ENCODE measurements at places on chromosomes 1 and 21.

DNA sequence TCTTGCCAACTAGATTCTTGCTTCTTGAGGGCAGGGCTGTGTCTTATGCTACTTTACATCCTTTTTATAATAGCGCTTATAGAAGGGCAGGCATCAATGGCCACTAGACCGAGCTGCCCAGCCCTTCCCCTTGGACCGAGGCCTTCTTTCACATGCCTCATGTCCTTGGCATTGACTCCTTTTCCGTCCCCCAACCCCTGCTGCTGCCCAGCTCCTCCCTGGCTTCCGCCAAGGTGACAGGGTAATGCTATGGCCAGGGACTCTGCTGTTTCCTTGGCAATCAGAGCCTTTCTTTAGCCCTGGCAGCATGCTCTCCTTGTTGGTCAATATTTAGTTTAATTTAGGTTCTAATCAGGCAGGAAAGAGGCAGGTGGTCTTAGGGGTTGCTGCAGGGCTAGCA is 48.2 kb downstream of the DDX20 start:
- DNase-seq: no peak

DNA sequence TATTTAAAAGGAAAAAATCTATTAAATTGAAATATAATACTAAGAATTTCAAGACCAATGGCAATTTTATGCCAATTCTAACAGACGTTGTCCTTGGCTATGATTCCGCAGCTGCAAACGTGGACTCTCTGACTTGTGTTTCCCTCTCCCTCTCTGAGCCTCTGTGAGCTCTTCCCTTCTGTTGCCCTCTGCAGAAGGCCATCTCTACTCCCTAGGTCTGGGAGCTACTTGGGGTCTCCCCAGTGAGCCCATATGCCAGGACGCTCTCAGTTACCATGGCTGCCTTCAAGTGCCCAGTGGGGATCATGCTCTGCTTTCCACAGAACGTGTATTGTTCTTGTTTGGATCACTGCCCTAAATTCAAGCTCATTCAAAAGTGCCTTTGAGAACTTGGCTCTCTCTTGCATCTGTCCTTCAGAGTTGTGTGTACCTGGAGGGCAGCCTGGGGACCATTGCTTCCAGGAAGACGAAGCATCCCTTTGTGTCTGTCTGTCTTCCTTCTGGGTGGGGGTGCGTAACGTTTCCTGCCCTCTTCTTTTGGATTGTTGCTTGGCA is 97.5 kb upstream of the TSPAN2 start:
- DNase-seq: no peak

DNA sequence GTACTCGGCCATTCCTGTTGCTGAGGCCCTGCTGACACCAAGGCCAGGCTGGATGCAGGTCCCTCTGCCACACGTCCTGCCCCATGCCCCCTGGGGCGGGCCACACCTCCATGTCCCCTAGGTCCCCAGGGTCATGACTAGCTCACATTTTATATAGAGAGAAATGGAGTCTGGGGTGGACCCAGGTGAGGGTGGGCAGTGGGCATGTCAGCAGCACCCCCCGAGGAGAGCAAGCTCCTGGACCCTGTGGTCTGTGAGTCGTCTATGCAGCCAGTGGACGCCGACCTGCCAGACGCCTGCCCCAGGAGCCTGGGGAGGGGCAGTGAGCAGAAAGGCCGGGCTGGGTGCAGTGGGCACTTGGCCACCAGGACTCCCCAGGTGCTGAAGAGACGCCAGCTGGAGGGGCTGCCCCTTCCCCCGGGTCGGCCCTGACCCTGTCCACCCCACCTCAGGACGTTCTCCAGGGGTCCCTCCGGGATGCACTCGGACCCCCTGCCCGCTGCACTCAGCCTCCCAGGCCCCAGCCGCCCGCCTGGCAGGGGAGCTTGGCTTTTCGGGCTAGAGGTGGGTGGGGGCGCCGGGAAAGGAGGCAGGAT is 15.9 kb downstream of the SAMD11 start:
- DNase-seq: no peak

DNA sequence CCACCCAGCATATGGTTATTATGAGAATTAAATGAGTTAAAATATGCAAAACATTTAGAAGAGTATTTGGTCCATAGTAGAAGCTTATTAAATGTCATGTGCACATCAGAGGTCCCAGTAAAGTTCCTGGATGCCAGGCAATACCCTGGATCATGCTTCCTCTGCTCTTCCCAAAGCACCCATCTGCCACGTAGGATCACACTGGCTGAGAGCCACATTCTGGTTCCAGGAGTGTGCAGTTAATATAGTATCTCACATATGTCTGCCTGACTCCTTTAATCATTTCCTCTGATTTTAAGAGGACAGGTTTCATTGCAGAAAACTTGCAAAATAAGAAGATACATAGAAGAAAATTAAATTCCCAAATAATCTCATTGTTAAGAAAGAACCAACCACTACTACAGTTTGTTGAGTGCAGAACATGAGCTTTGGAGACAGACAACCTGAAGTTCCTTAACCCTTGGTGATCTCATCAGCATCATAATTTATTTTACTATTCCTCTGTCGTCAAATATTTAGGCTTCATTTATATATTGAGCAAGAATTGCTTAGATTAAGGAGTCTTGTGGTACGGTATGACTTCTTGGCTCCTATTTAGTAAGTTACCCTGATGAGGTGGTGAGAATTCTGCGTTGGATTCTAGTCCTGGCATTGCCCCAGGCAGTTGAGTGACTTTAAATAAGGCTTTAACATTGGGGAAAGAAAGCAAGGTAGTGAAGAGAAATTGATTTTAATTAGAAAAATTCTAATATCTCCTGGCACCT is 12.3 kb downstream of the SGIP1 start:
- no peak for DNase-seq

DNA sequence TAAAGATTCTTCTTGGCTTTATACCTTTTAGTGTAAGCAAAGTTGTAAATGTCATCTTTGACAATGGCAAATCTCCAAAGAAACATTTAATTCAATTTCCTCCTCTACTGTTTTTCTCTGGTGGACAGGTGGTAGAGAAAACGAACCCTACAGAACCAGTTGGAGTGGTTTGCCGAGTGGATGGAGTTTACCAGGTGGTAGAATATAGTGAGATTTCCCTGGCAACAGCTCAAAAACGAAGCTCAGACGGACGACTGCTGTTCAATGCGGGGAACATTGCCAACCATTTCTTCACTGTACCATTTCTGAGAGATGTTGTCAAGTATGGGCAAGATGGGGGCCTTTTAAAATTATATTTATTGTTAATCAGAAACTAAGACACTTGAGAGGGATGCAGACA is 25.8 kb downstream of the UAP1 start:
- DNase-seq: no peak

- DNase-seq: no peak
These were observed 31.5 kb downstream of the PRKAA2 start for GRCh38 chr1:56676571-56677035.

DNA sequence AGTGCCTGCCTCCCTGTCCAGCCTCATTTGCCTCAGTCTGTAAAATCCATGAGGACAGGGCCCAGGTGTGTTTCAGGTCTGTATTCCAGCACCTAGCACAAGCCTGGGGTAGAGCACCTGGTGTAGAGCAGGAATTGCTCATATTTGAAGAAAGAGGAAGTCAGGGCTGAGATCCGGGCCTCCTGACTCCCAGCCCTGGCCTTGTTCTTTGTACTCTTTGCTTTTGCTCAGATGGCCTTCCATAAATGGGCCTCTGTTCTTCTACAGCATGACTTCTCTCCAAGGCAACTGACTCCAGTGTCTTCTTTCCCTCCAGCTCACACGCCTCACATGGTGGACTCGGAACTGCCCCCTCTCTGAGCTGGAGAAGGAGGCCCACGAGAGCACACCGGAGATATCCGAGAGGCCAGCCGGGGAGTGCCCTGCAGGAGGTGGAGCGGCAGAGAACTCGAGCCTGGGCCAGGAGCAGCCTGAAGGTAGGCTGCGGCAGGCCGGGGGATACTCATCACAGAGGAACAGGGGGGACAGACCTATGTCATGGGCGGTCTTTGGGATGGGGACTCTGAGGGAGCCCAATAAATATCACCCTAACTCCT is 19.7 kb downstream of the SLC5A9 start:
- no peak for DNase-seq

GRCh38 chr1:155051342-155051776 is 243 bp downstream of the ADAM15 start:
- DNase-seq: no peak

- no peak for DNase-seq
These were observed 10.7 kb downstream of the APP start for GRCh38 chr21:26159869-26160268.

- no peak for DNase-seq
These were observed 15.9 kb upstream of the RNF187 start for GRCh38 chr1:228471154-228471761.

GRCh38 chr1:86507935-86508582 is 38.8 kb upstream of the CLCA4 start:
- no peak for DNase-seq

DNA sequence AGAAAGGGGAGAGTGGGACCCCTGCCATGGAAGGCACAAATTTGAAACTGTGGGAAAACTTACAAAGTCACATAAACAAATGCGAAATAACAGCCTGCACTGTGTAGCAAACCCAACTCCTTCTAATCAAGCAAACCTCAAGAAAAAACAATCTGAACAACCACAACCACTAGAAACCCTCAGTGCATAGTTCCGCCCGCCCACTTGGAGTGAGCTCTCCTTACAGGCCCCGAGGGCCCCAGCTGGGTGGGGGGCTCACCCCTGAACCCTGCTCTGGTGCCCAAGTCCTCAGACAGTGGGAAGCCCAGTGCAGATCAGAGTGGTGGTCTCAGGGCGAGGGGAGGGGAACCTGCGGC is 931 bp upstream of the MXRA8 start:
- DNase-seq: no peak

DNA sequence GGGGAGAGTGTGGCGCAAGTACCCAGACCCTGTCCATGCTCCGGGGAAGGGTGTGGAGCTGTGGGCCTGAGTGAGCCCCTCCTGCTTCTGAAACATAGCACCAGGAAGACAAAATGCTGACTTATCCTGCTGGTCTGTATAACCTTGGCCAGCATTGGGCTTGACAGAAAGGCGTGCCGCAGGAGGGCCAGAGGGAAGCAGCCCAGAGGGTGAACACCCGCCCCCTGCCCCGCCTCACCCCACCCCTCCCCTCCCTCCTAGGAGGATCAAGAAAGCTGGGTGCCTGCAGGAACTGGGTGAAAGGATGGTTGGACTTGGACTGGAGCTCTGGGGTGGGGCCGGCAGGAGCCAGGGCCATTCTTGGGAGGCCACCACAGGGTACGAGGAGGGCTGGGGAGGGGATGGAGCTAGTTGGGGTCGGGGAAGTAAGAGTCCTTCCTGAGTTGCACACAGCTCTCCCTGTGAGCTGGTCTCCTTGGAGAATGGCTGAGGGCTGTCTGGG is 27.1 kb downstream of the PTPRF start:
- DNase-seq: no peak

DNA sequence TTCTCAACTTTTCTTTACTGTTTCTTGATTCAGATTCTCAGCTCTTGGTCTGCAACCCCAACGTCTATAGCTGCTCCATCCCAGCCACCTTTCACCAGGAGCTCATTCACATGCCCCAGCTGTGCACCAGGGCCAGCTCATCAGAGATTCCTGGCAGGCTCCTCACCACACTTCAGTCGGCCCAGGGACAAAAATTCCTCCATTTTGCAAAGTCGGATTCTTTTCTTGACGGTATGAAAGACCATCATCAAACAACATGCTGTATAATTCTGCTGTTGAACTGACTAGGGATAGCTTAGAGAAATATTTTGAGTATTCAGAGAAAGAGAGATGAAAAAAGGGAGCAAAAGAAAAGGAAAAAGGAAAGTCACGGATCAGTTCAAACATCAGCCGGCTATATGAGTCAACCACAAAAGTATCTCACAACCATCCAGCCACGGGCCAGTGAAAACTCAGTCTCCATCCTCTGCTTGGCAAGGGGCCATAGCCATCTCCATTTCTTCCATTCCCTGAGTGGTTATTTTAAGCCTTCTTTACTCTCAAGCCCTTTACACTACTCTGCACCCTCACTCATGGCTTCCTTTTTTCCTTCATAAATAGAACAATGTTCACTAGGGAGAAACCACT is 14.1 kb downstream of the DNASE2B start:
- DNase-seq: no peak

DNA sequence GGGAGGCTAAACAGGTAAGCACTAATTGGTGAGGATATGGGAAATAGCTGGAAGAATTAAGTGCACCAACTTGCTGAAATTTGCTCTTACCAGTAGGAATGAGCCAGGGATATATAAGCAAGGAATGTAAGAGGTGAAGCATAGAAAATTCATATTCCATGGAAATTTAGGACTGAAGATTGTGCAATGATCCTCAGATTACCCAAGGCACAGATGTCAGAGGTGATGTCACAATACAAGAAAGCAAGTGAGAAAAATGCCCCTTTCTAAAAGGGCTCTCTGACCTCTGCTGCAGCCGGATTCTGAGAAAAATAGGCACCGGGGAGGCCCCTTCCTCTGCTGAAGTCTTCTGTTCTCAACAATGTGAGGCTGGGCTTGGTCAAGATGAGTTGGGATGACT is 112.3 kb upstream of the ZNF678 start:
- no peak for DNase-seq

DNA sequence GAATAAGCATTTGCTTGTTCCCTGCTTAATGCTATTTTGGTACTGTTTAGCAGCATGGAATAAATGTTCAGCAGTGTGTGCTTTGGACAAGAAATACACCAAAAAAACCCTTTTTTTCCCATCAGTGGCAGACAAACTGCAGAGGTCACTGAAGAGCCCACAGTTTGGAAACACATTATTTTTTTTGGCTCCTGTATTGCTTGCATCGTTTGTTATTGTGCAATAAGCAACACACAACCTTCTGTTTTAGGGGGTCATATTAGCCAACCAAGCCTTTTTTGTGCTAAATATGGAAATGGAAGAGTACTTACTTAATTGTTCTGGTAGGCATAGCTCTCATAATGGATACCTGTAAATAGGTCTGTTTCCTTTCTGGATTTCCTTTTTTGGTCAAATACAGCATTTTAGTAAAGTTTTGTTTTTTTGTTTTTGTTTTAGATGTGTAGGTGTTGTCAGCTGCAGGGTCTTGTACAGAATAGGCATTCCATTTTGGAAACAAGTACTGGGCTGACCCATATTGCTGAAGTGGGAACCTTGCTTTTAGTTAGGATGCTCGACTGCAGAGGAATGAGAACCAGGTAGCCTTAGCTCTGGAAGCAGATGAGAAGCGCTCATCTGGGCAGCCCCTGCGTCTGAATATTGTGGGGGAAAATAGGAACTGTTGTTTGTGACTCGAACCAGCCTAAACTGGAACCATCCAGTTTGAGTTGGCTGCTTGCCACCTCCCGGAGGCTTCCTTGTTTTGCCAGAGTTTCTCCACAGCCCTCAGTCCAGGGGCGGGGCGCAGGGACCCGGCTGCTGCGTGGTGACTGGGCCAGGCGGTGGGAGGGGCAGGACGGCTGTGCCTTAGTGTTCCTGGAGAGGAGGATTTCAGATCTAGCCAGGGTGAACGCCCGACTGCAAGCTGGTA is 38.4 kb downstream of the SPEN start:
- DNase-seq: peak; percentile 49

DNA sequence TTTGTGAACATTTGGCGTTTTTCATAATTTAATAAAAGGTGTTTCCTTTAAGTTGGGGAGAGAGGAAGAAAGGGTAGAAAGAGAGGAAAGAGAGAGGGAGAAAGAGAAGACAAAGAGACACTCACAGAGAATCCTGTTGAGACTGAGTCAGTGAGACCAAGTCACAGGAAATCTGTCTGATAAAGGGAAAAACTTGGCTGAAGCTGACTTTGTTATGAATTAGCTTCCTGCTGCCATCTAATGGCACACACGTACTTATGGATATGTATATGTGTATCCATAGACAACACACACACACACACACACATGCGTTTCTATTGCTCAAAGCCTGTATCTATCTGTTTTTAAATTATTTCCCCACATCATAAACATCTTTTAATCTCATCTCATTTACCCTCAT is 42.5 kb upstream of the DISC1 start:
- DNase-seq: no peak
